ENCODE measurements at places on chromosomes 7 and 10.

DNA sequence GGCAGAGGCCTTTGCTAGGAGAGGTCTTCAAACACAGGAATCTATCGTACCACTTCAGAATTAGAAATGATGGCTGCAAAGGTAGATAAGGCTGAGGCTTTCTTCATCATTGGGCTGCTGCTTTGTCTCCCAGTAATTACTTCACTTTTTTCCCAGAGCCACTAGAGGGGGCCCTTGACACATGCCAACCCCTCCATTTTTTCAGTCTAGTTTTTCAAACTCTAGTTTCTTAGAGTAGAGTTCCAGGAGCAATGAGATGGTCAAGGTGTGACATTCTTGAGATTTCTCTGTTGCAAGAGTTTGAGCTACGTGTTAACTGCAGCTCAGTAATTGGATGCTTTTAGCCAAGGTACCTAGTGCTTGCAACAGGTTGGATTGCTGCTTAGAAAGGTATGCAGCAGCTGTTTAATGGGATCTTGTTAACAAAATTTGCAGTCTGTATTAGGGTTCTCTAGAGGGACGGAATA is 33.8 kb upstream of the RBM20 start:
- DNase-seq: peak; percentile 12

- DNase-seq: no peak
These were observed 26.3 kb downstream of the DNMBP start for GRCh38 chr10:99983280-99983988.

- no peak for DNase-seq
These were observed 205.5 kb upstream of the KLF14 start for GRCh38 chr7:130939321-130940095.

DNA sequence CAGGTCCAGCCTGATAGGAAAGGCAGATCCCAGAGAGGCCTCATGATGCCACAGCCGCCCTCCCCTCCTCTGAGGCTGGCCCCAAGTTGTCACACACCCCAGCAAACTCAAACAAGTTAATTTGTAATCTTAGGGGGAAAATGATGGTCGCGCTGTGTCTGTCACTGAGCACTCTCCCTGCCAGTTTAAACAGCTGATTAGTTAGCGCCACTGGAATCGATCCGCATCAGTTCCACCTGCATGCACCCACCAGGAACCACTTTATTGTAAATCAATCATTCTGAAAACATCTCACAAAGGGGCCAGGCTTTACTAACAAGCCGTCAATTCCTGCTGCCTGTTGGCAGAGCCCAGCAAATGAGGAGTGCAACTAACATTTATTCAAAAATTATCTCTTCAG is 870.9 kb downstream of the KCNMA1 start:
- DNase-seq: no peak

Measured in CD4-positive, alpha-beta T cell treated with Interferon gamma for 1 hour (primary cell).